Fibroblast of skin of right biceps (primary cell): ENCODE measurements at places on chromosomes 13 and 19.
A peak's percentile ranks its signal among the peaks of the same experiment; 100 is the strongest.

DNA sequence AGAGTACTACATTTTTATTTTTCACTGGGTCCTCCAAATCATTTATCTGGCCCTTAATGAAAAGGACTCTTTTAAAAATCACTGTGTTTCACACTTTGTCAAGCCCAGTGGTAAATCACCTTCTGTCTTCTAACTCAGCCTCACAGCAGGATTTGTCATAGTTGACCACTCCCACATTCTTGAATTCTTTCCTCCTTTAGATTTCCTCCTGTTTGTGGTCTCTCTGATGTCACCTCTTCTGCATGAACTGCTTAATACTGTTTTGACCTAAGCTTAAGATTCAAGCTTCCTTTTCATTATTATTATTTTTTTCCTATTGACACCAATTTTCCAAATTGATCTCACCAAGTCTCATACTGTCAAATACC, 899.8 kb upstream of the MIR17HG start:
- DNase-seq, result peak; percentile 83

GRCh38 chr13:77036279-77036678, 9.3 kb upstream of the FBXL3 start:
- no peak for DNase-seq

- DNase-seq, result no peak
Measured at GRCh38 chr19:38084196-38084595, 139.8 kb downstream of the DPF1 start.

DNA sequence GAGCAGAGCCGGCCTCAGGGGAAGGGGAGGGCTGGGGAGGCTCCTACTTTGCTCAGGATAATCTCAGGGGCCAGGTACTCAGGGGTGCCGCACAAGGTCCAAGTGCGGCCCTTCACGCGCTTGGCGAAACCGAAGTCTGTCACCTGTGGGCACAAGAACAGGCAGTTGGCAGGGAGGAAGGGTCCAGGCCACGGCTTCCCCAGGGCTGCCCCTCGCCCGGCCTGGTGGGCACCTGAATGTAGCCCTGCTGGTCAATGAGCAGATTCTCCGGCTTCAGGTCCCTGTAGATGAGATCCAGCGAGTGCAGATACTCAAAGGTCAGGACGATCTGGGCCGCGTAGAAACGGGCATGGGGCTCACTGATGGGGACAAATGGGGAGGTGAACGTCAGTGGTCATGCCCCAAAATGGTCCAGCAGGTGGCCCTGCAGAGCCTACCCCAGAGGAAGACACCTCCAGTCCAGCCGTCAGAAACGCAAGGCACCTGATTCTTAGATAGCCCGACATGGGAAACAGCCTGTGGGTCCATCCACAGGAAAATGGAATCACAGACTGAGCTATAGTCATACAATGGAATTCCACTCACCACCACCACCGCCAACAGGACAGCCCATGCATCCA, 7.1 kb upstream of the SAMD1 start:
- DNase-seq, result no peak

GRCh38 chr19:41928754-41929535, 696 bp upstream of the ERFL start:
- DNase-seq, result no peak

DNA sequence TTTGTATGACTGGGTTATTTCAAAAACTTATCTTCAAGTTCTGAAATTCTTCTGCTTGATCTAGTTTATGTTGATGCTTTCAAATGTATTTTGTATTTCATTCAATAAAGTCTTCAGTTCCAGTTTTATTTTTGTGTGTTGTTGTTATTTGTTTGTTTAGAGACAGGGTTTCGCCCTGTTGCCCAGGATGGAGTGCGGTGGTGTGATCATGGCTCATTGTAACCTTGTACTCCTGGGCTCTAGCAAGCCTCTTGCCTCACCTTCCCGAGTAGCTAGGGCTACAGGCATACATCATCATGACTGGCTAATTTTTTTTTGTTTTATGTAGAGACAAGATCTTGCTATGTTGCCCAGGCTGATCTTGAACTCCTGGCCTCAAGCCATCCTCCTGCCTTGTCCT, 40.3 kb upstream of the ARHGEF7 start:
- peak; percentile 16 for DNase-seq

- peak; percentile 61 for DNase-seq
Measured at GRCh38 chr13:79776531-79777295, 295.8 kb downstream of the NDFIP2 start.

GRCh38 chr19:30549151-30549550, 177.0 kb downstream of the ZNF536 start:
- DNase-seq, result no peak

DNA sequence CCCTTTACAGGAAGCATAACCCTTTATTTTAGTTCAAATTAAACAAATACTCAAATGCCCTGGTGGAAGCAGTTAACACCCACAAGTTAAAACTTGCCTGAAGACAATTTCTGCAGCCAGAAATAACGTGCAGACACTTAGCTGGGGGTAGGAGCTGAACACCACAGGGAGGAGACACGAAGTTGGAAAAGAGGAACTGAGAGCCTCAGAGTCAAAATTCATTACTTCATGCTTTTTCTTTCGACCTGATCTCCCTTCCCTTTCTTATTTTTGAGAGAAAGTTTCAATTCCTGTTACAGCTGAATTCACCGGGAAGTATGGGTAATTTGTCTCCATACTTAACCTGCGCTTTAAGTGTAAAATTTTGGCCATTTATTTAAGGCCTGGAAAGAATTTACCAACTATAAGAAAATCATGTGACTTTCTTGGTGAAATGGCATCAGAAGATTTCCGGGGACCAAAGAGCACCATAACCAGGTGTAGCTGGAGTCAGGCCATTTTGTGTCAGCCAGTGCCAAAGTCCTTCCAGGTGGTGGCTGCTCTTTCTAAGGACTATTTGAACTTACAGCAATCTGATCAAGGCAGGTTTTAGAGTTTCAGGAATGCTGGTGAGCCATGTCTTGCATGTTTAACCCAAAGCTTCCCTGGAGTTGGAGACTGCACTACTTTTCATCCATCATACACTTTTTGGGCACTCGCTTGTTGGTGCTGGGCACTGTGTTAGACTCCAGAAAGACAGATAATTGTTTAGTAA, 46.5 kb upstream of the RCBTB2 start:
- no peak for DNase-seq

GRCh38 chr19:46371371-46371901, 24.5 kb downstream of the PPP5C start:
- DNase-seq, result peak; percentile 42

GRCh38 chr13:28052945-28053344, 47.4 kb downstream of the FLT3 start:
- no peak for DNase-seq

DNA sequence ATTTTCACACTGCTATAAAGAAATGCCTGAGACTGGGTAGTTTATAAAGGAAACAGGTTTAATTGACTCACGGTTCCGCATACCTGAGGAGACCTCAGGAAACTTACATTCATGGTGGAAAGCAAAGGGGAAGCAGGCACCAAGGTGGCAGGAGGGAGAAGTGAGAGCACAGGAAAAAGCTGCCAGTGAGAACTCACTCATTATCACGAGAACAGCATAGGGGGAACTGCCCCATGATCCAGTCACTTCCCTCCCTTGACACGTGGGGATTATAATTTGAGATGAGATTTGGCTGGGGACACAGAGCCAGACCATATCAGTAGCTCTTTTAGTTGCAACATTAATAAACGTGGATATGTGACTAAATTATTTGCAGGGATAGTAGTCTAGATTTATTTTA, 4.3 kb upstream of the KCTD4 start:
- DNase-seq, result no peak

GRCh38 chr19:52695996-52696395, 38.8 kb downstream of the ZNF611 start:
- DNase-seq, result no peak

GRCh38 chr19:29326351-29326750, 113.4 kb upstream of the UQCRFS1 start:
- no peak for DNase-seq

DNA sequence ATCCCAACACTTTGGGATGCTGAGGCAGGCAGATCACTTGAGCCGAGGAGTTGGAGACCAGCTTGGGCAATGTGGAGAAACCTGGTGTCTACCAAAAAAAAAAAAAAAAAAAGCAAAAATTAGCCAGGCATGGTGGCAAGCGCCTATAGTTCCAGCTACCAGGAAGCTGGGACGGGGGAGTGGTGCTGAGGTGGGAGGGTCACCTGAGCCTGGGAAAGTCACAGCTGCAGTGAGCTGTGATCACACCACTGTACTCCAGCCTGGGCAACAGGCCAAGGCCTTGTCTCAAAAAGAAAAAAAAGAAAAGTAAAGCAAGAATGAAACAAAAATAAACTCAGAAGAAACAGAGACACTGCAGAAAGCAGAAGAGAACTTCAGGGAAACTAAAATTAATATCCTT, 31.6 kb downstream of the MTRF1 start:
- peak; percentile 15 for DNase-seq

DNA sequence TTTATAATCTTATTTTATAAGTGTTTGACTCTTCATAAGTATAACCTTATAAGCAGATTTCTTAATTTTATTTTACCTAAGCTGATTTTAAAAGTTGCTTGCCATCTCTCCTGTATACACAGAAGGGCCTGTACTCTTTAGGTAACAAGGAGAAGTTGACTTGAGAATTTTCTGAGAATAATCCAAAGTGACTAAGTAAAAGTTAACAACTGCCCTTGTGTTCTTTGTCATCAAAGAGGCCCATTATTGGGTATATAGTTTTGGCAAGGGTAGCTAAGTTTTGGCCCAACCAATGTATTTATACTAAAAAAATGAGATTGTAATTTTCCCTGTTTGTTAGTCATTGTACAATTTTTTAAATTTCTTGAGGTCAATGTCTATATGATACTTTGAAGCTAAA, 3.2 kb downstream of the LCP1 start:
- DNase-seq, result no peak

DNA sequence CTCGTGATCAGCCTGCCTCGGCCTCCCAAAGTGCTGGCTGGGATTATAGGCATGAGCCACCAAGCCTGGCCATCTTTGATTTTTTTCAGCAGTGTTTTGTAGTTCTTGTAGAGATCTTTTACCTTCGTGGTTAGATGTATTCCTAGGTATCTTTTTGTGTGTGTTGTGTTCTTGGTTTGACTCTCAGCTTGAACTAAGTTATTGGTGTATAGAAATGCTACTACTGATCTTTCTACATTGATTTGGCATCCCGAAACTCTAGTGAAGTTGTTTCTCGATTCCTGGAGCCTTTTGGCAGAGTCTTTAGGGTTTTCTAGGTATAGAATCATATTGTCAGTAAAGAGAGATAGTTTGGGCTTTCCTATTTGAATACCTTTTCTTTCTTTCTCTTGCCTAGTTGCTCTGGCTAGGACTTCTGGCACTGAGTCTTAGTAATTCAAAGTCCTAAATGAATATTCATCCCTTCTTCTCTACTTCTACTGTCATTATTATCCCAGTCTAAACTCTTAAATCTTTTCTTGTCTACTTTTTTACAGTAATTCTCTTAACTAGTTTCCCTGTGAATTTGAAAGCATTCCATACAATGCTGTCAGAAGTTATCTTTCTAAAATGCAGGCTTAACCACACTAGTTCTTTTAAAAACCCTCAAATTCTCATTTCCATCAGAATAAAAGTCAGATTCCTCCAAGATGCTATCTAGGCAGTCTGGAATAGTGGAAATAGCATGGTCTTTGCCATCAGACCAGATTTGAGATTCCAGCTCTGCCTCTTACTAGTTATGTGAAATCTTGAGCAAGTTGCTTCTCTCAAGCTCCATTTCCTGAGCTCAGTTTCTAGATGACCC, 7.0 kb downstream of the GPR18 start:
- no peak for DNase-seq

- no peak for DNase-seq
Measured at GRCh38 chr13:21871382-21871781, 200.5 kb downstream of the FGF9 start.

- no peak for DNase-seq
Measured at GRCh38 chr19:49117677-49118564, 1.0 kb downstream of the C19orf73 start.
